ENCODE measurements at places on chromosomes 6 and 20.

DNA sequence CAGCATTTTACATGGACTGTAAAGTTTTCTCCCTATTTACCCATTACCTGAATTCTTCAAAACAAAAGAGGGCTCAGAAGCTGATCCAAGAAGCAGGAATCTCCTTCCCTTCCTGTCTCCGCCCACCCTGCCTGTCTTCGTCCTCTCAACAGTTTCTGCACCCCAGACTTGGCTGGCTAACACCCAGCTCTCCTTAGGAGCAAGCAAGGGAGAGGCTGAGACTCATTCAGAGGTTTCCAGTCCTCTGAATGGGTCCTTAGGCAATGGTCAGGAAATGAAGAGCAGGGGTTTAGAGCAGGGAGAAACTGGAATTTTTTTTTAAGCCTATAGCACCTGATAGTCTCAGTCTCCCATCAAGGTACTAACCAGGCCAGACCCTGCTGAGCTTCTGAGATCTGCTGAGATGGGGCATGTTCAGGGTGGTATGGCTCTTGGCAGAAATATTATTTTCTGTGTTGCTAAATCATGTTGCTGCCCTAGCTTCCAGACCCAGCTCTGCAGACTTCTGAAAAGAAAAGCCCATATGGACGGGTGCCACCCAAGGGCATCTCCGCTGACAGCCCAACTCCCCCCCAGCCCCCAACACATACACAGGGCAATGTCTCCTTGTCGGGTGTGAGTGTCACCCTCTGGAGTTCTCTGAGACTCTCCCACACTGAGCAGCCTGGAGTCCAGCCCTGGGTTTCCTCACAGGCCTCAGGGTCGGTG, 74.6 kb upstream of the CD93 start:
- DNase-seq, result no peak

DNA sequence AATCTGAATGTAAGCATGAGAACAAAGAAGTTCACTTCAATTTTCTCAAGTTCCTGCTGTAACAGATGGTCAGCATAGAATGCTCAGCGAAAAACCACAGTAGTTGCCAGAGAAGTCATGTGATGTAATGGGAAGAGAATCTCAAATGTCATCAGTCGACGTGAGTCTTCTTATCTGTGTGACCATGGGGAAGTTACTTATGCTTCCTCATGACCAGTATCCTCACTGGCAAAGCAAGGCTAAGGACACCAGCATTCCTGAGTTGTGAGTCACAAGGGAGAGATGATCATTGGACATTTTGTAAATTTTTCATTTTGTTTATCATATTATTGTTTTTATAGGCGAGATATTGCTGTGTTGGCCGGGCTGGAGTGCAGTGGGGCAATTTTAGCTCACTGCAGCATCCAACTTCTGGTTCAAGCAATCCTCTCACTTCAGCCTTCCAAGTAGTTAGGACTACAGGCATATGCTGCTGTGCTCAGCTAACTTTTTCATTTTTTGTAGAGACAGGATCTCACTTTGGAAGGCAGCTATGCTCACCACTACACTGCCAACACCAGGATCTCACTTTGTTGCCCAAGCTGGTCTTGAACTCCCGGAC, 21.9 kb downstream of the SGK1 start:
- no peak for DNase-seq

DNA sequence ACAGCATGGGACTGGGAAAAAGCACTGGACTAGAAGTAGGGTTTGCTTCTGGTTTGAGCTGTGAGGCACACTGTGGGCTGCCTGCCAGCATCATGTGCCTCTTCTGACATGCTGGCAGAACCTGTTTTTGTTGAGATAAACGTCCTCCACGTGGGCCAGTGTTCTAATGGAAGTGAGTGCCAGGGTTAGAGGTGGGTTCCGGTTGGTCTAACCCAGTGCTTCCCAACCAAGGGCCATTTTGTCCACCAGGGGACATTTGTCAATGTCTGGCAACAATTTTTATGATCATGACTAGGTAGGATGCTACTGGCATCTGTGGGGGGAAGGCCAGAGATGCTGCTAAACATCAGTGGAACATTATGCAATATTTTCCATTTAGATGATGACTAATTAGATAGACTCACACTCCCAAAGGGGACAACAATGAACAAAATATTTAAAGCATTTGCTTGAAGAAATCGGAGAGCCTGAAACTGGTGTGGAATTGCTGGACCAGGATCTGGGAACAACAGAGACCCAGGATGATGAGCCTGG, 7.8 kb upstream of the APMAP start:
- no peak for DNase-seq

DNA sequence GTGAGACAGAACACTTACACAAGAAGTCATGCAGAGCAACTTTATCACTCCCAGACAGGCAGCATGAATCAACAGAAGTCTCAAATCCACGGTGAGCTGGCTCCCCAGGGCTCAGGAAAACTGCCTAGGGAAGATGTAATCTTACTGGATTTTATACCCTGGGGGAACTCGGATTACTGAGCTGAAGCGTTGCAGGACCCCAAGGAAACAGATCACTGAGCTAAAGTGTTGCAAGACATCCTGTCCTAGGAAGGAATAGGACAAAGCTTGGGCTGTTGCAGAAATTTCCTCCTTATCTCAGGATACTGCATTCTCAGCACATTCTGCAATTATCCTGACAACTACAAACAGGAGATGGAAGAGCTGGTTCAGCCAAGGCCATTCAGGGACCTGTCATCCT, 224.8 kb downstream of the TFAP2A start:
- no peak for DNase-seq

DNA sequence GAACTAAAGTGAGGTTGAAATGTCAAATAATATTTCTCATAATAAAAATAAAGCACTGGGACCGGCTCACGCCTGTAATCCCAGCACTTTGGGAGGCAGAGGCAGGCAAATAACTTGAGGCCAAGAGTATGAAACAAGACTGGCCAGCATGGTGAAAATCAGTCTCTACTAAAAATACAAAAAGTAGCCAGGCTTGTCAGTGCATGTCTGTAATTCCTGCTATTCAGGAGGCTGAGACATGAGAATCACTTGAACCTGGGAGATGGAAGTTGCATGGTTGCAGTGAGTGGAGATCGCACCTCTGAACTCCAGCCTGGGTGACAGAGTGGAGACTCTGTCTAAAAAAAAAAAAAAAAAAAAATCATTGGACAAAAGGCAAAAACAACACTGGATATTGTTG, 38.4 kb upstream of the RSPO3 start:
- no peak for DNase-seq

GRCh38 chr6:52284131-52284459, 447 bp downstream of the MCM3 start:
- DNase-seq, result no peak

DNA sequence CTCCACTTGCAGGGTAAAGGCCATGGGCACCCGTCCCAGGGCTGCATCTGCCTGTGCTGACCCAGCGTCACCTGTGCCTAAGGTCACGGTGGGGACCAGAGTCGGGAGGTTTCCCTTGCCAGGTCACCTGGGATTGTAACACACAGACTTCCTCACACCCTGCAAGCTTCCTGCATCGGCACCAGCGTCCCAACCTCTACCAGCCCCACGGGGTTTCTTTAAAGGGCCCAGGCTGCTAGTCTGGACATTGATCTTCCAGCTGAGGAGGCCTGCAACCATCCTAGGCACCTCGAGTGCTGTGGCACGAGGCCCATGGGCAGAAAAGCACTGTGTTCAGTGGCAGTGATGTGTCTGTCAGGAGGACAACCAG, 12.6 kb downstream of the ACSS1 start:
- no peak for DNase-seq

- DNase-seq, result no peak
Observed at GRCh38 chr6:167030222-167031072, 31.2 kb downstream of the CEP43 start.

DNA sequence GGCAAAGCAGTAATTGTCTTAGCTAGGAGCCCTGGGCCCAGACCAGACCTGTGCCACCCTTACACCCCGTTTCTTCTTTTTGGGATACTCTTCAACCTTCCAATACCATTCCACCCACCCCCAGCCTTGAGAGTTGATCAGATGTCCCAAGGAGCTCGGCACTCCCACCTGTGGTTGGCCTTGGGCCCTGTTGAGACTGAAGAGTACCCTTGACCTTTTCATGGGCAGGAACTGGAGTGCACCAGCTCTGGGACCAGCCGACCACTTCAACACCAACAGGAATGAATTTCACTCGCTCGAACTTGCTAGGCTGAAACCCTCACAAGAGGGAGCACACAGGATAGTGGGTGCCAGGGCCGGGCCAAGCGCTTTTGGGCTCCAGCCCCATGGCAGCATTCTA, 273.6 kb downstream of the PHACTR1 start:
- no peak for DNase-seq

GRCh38 chr6:153140299-153140698, 9.2 kb upstream of the RGS17 start:
- peak; percentile 92 for DNase-seq
